MCF 10A (cell line): ENCODE measurements at places on chromosomes 5 and 9. TPM values are rescaled to one million over a fixed set of nuclear protein-coding genes. Genes with fewer than 3 reads are reported as not detected.

SH2D3C gene
- total RNA-seq: not detected in 2 replicates

FAM153A gene
- total RNA-seq: not detected in 2 replicates

LIFR gene
- total RNA-seq: 3.7 and 3.9 TPM in 2 replicates

DNA sequence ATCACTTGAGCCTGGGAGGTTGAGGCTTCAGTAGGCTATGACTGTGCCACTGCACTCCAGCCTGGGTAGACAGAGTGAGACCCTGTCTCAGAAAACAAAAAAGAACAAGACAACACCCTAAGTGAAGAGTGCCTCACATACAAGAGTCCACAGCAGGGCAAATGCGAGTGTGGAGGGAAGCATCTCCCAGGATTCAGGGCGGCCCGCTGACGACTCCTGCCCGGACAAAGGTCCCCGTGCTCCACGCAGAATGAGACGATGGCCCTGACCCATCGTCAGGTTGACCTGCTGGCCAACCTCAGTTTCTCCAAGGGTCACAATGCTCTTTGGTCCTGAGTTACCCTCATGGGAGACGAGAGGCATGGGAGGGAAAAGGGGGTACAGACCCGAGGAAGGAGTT, 18.3 kb downstream of the MRNIP start:
- no peaks in the 10 kb centered on the region for H3K4me1 ChIP-seq
- no peaks in the 10 kb centered on the region for H3K27me3 ChIP-seq
- peak overlapping the region; percentile 51 for H3K27ac ChIP-seq

DNA sequence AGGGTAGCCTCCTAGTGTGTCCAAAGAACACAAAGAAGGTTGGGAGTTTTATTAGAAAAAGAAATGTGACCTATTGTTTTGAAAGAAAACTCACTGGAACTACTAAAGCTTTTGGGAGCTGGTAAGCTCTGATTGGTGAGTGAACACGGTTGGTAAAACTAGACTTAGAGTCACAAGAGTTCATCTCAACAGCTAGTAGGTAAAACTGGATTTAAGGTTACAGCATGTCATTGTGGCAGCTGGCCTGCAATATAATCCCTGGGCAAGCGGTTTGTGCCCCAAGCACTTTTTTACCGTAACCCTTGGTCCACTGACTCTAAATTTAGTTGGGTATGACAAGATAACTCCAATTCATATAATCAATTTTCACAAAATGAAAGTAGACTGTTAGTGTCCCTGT, 47.4 kb downstream of the UBAP2 start:
- no peak overlapping the region for H3K4me3 ChIP-seq
- DNase-seq: no peak
- H3K27me3 ChIP-seq: no peaks in the 10 kb centered on the region
- no peak overlapping the region for H3K27ac ChIP-seq
- peaks cover 77% of the 10 kb centered on the region for H3K36me3 ChIP-seq

DNA sequence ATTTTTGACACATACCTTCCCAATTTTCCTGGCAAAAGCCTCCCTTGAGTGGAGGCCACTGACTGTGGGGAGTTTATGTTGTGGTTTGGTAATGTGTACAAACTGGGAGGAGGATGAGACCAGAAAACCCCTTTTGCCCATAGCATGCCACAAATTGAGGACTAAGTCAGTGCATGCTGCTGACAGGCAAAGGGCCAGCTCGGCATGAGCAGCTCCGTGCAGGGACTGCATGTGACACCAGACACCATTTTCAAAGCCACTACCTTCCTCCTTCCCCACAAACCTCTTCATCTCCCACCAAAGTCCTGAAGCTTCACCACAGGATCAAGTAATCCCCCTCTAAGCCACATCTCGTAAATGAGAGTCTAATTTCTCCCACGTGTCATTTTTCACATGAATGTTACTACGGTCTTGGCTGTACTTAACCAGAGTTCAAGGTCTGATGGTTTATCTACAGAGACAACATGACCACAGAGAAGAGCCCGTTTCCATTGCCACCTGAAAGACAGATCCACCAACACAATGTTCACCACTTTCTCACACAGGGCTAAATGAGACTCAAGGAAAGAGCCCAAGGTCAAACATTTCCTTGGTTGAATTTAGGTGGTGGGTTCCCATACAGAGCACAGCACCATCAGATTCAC, 106.5 kb downstream of the NFIB start:
- H3K36me3 ChIP-seq: peaks cover 28% of the 10 kb centered on the region
- no peak for DNase-seq
- H3K4me1 ChIP-seq: peaks cover 40% of the 10 kb centered on the region
- H3K27ac ChIP-seq: peak overlapping the region; percentile 46

DNA sequence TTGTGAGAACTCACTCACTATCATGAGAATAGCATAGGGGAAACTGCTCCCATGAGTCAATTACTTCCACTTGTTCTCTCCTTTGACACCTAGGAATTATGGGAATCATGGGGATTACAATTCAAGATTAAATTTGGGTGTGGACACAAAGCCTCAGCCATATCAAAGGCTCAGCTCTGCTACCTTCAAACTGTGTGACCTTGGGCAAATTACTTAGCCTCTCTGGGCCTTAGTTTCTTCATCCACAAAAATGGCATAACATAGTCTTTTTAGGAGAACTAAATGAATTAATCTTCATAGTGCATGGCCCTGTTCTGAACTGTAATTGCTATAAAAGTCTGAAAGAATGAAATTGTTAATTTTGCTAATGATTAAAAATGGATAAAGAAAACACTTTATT, 18.3 kb upstream of the CARTPT start:
- no peak overlapping the region for H3K27ac ChIP-seq
- no peaks in the 10 kb centered on the region for H3K4me1 ChIP-seq
- no peak overlapping the region for H3K4me3 ChIP-seq
- H3K36me3 ChIP-seq: no peaks in the 10 kb centered on the region

DBH gene
- total RNA-seq: not detected in 2 replicates

ADAMTS13 gene
- 4.1 and 6.1 TPM in 2 replicates for total RNA-seq

DNA sequence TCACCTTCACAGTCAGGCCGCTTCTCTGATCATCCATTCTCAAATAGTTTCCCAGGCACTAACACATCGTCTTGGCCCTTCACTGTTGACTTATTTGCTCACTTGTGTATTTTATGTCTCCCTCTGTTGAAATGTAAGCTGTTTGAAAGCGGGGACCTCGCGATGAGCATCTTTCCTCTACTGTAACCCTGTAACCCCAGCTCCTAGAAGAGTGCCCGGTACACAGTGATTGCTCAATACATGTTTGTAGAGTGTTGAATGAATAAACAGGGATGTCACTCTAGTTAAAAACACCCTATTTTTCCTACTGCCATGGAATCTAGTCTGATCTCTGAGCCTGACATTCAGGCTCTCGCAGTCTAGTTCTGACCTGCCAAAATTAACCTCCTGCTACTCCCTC, 150.8 kb downstream of the TTLL11 start:
- peaks cover 12% of the 10 kb centered on the region for H3K4me1 ChIP-seq
- no peak overlapping the region for H3K27ac ChIP-seq
- H3K4me3 ChIP-seq: no peak overlapping the region
- no peak for DNase-seq
- H3K36me3 ChIP-seq: no peaks in the 10 kb centered on the region

RNF180 gene
- 6.0 and 7.4 TPM in 2 replicates for total RNA-seq

DNA sequence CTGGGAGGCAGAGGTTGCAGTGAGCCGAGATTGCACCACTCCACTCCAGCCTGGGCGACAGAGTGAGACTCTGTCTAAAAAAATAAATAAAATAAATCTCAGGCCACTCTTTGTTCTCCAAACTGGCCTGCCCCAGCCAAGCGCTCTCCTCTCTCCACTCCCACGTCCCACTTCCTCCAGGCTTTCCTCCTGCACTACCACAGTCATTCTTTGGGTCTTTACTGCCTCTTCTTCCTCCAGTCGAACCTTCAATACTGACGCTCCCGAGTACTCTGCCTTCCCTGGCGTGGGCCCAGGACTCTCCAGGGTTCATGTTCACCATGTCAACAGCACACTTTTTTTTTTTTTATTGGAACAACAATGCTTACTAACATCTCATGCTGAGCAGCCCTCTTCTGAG, 23.9 kb downstream of the RNF130 start:
- H3K4me1 ChIP-seq: no peaks in the 10 kb centered on the region
- H3K27ac ChIP-seq: no peak overlapping the region
- H3K4me3 ChIP-seq: no peak overlapping the region
- DNase-seq: no peak
- H3K27me3 ChIP-seq: no peaks in the 10 kb centered on the region

SLC36A2 gene
- total RNA-seq: not detected in 2 replicates

DNA sequence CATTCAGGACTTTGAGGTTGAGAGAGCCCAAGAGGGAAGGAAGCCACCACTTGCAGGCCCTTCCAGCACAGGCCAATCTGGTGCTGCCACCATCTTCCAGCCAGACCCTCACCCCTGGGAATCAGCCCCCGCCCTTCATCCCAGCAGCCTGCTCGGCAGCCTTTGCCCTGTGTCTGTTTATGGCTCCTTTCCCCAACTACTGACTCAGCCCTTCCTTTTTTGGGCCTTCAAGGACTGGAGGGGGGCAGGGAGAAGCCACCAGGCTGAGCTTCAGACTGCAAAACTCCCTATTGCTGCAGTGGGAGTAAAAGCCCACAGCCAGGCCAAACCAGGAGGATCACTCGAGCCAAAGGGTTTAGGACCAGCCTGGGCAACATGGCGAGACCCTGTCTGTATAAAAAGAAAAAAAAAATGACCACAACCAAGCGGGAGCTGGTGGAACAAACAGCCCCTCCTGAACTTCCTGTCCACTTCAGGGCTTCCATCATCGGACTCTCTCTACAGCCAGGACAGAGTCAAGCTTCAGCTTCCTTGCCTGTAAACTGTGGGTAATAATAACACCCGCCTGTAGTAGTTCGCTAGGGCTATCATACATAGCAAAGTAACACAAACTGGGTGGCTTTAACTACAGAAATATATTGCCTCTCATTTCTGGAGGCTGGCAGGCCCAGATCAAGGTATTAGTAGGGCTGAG, 85.9 kb upstream of the IL17B start:
- no peaks in the 10 kb centered on the region for H3K36me3 ChIP-seq
- H3K4me3 ChIP-seq: no peak overlapping the region
- H3K27me3 ChIP-seq: no peaks in the 10 kb centered on the region
- peaks cover 5% of the 10 kb centered on the region for H3K4me1 ChIP-seq
- no peak for DNase-seq
- no peak overlapping the region for H3K27ac ChIP-seq

SLC25A2 gene
- 0.37 and 0.79 TPM in 2 replicates for total RNA-seq

PTGDS gene
- 1.1 and 1.8 TPM in 2 replicates for total RNA-seq

BHMT gene
- total RNA-seq: not detected in 2 replicates

GRCh38 chr9:800591-801150, 40.8 kb upstream of the DMRT1 start:
- H3K27ac ChIP-seq: no peak overlapping the region
- H3K4me1 ChIP-seq: peaks cover 12% of the 10 kb centered on the region
- no peaks in the 10 kb centered on the region for H3K27me3 ChIP-seq
- DNase-seq: no peak
- no peaks in the 10 kb centered on the region for H3K36me3 ChIP-seq
- H3K4me3 ChIP-seq: no peak overlapping the region

TRPM3 gene
- 0.22 and 0.44 TPM in 2 replicates for total RNA-seq

- H3K4me1 ChIP-seq: peaks cover 14% of the 10 kb centered on the region
- H3K27me3 ChIP-seq: no peaks in the 10 kb centered on the region
- no peak overlapping the region for H3K4me3 ChIP-seq
- no peak overlapping the region for H3K27ac ChIP-seq
Observed at GRCh38 chr9:136230773-136231172, 14.8 kb downstream of the QSOX2 start.

ARL14EPL gene
- not detected in 2 replicates for total RNA-seq

IL7R gene
- 0.26 and 0.44 TPM in 2 replicates for total RNA-seq

TLX3 gene
- total RNA-seq: not detected in 2 replicates

WHRN gene
- 9.4 and 12.8 TPM in 2 replicates for total RNA-seq

DNA sequence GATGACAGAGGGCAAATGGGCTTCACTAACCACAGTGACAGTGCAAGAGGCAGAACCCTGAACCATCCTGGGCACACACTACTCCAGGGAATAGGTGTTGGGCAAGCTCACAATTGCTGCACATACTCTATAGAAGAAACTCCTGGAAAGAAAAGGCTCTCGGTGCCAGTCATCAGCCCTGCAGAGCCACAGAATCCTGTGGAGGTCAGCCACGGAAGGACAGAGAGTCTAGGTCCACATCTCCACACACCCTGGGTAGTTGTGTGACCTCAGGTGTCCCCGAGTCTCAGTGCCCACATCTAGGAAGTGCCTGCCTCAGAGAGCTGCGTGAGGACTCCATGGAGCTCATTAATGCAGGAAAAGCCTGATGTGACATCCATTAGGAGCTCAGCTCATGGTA, 16.0 kb upstream of the ANGPTL2 start:
- no peaks in the 10 kb centered on the region for H3K4me1 ChIP-seq
- peaks cover 14% of the 10 kb centered on the region for H3K27me3 ChIP-seq
- H3K4me3 ChIP-seq: no peak overlapping the region

ZFYVE16 gene
- 34.8 and 36.9 TPM in 2 replicates for total RNA-seq

ADAMTSL1 gene
- not detected in 2 replicates for total RNA-seq

GRCh38 chr5:174047472-174048099, 2.1 kb downstream of the NSG2 start:
- H3K27ac ChIP-seq: no peak overlapping the region
- H3K27me3 ChIP-seq: peaks cover 45% of the 10 kb centered on the region
- no peaks in the 10 kb centered on the region for H3K36me3 ChIP-seq
- H3K4me3 ChIP-seq: no peak overlapping the region

GRCh38 chr5:14915291-14915952, 43.8 kb upstream of the ANKH start:
- H3K4me3 ChIP-seq: no peak overlapping the region
- peak overlapping the region; percentile 54 for H3K27ac ChIP-seq
- DNase-seq: no peak

SH3RF2 gene
- total RNA-seq: 14.9 and 29.6 TPM in 2 replicates

DNA sequence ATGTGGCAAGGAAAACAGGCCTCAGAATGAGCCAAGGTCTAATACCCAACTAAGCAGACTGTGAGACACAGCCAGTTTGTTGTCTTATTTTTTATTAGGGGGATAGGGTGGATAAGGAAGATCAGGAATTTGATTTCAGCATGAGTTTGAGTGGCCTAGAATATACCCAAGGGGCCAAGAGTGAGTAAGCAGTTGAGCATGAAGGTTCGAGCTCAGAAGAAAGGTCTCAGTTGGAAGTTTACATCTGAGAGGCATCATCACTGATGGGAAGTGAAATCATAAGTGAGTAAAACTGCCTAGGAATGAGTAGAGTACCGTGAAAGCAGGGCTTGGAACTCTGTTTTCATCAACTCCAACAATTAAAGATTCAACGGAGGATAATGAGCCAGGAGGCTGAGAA, 12.6 kb downstream of the PSMD5 start:
- no peak for DNase-seq
- no peaks in the 10 kb centered on the region for H3K4me1 ChIP-seq
- no peaks in the 10 kb centered on the region for H3K27me3 ChIP-seq
- H3K36me3 ChIP-seq: peaks cover 81% of the 10 kb centered on the region
- no peak overlapping the region for H3K4me3 ChIP-seq
